ENCODE measurements at places on chromosomes 2 and 18.

GRCh38 chr2:68837164-68837860, 33.9 kb downstream of the BMP10 start:
- DNase-seq = peak; percentile 23

- no peak for DNase-seq
Measured at GRCh38 chr2:54977149-54977548, 73.1 kb downstream of the RTN4 start.

GRCh38 chr2:39158351-39158750, 37.5 kb upstream of the SOS1 start:
- DNase-seq = peak; percentile 27

GRCh38 chr2:283996-284794, 3.7 kb downstream of the ALKAL2 start:
- peak; percentile 65 for DNase-seq

- DNase-seq = peak; percentile 13
Measured at GRCh38 chr2:204625135-204625534, 79.9 kb downstream of the PARD3B start.

- no peak for DNase-seq
Measured at GRCh38 chr2:95575857-95576256, 15.9 kb upstream of the TRIM43 start.

GRCh38 chr2:974502-974901, 23.9 kb downstream of the SNTG2 start:
- DNase-seq = no peak

- no peak for DNase-seq
Measured at GRCh38 chr18:79635427-79635726, 44.2 kb upstream of the CTDP1 start.

GRCh38 chr18:12657684-12658425, at the start of gene SPIRE1:
Gene SPIRE1 (minus strand): TSS chr18:12658107. CDS start chr18:12657866, 241 bp downstream.
- peak; percentile 48 for DNase-seq

DNA sequence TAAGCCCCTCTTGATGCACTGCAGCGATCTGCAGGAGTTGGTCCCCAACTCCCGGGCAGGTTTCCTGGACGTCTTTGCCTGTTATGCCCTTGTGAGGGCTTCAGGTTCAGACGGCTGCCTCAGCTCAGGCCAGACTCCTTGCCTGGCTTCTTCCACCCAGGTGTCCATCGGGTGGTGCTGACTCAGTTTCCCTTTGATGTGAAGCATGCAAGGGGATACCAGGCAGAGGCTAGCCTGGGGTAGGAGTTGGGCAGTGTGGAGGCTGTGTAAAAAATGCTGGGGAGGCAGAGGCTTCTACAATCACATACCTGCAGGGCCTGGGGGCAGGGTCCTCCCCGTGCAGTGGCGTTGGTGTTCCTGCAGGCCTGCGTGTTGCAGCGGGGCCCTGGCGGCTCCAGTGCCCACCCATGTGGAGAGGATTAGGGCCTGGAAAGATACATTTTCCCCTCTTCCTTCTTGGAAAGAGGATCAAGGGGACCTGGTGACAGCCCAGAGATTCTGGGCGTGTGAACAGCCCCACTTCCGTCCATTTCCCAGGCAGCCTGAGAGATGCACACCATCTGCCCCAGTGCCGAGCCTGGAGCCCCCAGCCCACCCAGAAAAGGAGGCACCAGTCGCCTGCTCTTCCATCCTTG, 338.3 kb downstream of the DYSF start:
- no peak for DNase-seq

DNA sequence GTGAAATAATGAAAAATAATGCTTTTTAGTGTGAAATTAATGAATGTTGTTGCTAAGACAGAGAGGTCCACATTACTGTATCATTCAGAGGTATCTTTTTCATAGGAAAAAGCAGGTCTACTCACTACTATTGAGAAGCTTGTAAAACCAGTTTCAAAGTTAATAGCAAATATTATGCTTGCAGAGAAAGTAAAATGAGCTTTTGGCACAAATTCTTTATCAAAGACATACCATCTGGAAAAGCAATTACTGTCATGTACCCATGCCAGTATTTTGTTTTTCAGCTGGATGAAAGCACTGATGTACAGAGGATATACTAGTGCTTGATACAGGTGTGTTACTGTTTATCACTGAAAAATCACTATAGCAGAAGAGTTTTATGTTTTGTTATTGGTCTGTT, 77.5 kb downstream of the NCOA1 start:
- DNase-seq = no peak

- DNase-seq = no peak
Measured at GRCh38 chr18:54284535-54284934, 15.2 kb downstream of the POLI start.

DNA sequence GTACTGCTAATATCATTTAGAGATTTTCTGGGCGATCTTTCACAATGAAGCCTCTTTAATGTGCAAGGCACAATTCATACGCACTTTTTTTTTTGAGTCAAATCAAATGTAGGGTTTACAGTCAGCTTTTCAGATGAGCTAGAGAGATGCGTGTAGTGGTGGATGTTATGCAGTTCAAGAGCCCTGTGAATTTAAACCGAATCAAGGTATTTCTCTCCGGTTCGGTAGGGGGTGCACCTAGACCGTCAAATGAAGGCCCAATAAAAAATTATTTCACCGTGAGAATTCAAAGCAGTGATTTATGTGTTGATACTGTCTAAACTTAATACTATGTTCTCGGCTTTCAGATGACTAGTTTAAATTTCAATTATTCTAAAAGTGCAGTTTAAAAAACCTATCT, 1.1 kb downstream of the PTH2R start:
- DNase-seq = peak; percentile 3

DNA sequence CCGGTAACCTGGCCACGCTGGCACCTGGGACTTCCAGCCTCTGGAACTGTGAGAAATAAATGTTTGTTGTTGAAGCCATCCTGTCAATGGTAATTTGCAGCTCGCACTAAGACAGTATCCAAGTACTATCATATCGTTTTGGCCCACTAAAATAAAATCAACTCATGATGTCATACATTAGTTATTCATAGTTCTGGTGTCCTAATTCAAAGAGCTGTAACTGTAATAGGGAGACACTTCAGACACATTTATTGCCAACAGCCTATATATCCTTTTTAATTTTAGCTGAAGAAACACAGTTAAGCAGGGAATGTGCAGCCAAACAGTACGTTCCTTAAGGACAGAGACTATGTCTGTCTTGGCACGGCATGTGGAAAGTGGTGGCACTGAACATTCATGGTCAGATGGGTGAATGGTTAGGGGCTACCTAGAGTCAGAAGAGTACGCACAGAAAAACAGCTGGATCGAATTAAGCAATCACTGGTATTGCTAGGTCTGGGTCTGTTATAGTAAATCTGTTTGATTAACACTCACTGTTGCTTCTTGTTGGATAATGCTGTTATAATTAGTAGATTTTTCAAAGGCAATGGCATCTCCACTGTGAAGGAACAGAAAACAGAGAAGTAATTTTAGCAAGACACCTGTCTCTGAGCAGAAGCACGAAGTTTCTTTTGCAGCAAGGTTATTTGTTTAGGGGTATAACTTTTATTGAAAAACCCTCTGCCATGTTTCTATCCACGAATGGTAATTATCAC, 41.3 kb upstream of the CREG2 start:
- no peak for DNase-seq

DNA sequence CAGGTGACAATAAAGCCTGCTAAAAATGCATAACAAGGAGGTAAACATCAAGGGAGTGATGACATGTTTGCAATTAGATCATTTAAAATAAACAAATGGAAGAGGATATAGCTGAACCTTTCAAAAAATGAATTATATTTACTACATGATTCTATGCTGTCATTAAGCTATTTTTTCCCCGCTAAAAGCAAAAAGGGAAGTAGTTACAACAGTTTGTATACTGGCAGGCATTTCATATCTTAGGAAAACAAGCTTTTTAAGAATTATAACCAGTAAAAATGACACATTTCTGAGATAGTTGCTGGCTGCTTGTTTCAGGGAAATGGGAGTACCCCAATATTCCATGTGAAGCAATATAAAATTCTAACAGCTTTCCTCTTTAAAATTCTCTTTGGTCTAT, 89.1 kb upstream of the ITGB6 start:
- no peak for DNase-seq

- no peak for DNase-seq
Measured at GRCh38 chr2:14722904-14723570, 90.5 kb downstream of the LRATD1 start.

DNA sequence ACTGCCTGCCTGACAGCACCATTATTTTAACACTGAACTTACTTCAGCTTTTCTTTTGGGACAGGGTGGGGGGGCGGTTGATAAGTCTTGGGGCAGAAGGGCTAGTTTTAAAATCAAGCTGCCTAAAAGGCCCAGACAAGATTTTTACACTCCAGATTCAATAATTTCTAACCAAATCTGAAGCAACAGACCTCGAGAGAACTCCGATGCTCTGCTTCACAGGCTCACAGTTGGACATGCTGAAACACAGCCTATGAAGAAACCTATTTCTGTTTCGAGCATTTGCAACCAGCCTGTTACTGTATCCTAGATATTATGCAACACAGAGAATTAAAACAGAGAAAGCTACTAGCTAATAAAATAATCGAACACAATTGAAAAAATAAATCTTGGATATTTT, 1.3 kb upstream of the MYT1L start:
- DNase-seq = no peak

DNA sequence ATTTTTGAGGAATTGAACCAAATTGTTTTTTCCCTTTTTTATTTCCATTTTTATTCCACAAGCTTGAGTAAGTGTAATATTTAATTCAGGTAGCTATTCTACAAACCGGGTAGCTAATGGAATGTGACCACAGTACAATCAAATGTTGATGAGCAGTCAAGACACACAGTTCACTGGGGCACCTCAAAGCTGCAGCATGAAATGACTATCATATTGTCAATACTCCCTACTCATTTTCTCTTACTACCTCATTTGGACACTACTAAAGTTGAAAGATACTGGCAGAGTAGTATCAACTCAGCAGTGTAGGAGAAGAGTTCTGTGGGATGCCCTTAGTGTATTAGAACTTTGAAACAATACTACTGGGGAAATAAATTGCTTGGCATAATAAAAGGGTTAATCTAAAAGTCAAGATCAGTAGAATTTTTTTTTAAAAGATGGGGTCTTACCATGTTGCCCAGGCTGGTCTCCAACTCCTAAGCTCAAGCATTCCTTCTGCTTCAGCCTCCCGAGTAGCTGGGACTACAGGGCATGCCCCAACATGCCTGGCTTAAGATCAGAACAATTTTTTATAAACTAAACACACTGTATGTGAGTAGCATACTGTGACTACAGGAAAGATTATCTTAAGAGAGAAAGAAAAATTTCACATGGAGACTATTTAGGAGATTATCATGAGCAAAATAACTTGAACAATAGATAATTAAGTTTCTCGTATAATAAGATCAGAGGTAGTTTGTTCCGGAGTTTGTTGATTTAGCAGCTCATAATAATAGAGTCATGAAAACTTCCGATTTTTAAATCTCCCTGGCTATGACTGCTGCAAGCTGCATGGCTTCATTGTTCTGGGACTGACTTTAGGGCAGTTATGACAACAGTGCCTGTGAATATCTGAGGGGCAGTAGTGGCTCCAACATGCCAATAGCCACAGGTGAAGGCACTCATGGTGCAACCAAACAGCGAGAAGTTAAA, 43.7 kb downstream of the MYO3B start:
- DNase-seq = peak; percentile 52

GRCh38 chr2:10091182-10091888, 11.1 kb upstream of the CYS1 start:
- DNase-seq = no peak

DNA sequence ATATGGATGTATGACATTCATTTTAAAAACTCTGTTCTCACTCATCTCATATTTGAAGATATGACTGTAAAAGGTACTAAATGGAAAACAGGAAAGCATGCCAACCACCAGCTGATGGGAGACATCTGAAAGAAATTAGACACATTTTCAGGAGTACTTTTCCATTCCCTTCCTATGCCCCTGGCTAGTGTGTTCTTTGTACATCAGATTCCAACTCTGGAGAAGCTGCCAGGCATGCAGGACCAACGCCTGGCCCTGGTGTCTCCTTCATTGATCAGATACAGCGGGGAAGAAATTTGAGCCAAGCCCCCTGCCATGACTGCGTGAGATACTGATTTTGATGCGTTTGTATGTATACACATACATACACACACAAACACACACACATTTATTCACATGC, 599.0 kb upstream of the SYT4 start:
- no peak for DNase-seq

GRCh38 chr2:19351899-19352697, 6.3 kb downstream of the OSR1 start:
- DNase-seq = no peak

GRCh38 chr2:216474925-216475670, 23.5 kb upstream of the RPL37A start:
- no peak for DNase-seq

Data from fibroblast of lung (primary cell).